HS-27A (cell line): ENCODE measurements at places on chromosomes 5 and 9.

- DNase-seq, result no peak
These were observed 63.8 kb downstream of the LRRC70 start for GRCh38 chr5:62642468-62642867.

- DNase-seq, result no peak
These were observed 185.5 kb downstream of the KDM4C start for GRCh38 chr9:6943293-6943692.

- DNase-seq, result no peak
These were observed 99.5 kb upstream of the LMX1B start for GRCh38 chr9:126514037-126514821.

- DNase-seq, result no peak
These were observed 299.3 kb downstream of the RASEF start for GRCh38 chr9:82763656-82764055.

GRCh38 chr5:146302406-146302805, 36.2 kb upstream of the POU4F3 start:
- DNase-seq, result no peak

DNA sequence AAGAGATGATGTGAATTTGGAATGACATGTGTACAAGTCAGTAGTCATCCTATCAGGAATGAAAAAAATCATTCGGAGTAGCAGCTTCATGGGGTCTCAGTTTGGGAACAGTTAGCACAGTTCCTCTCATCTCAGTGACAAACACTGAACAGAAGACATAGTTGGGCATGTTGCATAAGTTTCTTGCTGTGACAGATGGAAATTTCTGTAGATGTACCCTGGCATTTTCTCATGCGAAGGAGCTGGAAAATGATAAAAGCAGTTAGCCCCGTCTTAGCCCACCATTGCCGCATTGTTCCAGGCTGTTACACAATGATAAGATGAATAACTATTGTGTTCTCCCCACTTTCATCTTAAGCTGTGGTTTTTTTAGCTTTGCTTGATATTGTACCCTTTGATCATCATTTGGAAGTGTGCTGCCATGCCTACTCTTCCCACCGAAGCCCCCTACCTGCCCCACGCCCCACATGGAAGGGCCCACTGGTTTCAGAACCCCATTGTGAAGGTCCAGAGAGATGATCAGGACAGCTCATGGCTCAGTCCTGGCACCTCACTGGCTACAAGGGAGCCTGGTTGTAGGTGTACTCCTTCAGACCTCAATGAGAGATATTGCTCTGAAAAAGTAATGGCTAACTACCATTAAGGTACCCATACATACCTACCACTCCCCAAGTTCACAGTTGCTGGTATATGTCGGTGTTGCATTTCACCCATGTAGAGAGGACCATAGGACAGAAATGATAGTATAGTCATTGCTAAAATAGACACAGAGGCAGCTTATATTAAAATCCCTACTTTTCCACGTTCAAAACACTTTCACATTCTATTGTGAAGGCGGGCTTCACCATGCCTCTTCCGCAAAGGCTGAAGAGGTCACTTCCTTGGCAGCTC, 38.8 kb downstream of the SFXN1 start:
- no peak for DNase-seq

DNA sequence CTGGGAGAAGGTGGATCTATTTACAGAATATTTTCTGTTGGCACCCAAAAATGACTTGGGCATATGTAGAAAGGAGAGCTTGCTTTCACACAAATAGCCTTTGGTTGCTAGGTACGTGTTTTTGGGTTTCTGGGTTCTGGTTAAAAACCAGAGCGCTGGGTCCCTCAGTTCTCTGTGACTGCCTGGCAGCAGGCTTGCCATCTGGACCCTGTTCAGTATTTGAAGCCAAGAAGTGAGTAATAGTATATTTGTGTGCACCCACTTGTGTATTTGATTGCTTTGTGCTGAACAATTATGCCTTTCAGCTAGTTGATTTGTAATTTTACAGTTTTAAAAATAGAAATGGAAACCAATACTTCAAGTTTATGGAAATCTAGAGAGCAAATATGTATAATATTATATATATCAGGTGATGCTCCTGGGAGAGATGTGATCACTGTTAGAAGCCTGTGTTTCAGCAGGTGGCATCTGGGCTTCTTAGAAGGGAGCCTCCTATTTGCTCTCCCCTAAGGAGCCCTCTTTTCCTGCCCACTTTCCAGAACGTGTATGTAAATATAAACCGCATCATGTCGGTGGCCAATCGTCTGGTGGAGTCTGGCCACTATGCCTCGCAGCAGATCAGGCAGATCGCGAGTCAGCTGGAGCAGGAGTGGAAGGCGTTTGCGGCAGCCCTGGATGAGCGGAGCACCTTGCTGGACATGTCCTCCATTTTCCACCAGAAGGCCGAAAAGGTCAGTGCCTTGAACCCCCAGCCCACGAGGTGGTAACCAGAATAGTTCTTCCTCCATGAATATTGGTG, 153.6 kb downstream of the TRIO start:
- no peak for DNase-seq

DNA sequence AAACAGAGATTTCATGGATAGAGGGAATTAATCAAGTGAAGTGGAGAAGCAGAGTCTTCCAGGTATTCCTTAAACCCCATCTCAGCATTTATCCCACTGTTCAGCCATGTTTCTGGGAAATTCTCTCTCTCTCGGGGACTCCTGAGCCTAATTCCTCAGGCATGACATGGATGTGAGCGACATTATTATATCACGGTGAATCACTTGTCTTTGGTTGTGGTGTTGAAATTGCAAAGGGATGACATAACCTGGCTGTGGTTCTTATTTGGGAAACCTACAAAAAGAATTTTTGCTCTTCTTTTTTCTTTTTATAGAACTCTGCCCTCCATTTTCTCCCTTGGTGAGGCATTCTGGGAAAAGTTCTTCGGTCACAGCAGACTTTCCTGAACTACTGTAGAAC, 457.9 kb upstream of the PTGER4 start:
- peak; percentile 84 for DNase-seq

DNA sequence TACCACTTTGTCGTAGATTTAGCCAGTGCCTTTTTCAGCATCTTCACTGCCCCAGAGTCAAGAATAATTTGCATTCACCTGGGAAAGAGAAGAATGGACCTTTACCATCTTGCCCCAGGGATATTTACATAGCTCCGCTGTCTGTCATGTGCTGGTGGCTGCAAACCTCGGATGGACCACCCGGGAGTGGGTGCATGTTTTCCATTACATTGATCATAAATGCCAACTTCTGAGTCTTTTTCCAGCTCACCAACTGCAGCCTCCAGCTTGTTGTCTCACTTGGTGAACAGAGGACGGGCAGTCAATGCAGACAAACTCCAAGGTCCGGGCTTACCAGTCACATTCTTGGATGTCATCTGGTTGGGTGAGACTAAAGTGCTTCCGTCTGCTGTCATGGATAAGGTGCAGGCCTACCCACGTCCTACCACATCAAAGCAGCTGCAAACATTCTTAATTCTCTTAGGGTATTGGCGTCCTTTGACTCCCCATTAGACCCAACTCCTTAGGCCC, 155.8 kb upstream of the APC start:
- DNase-seq, result no peak

DNA sequence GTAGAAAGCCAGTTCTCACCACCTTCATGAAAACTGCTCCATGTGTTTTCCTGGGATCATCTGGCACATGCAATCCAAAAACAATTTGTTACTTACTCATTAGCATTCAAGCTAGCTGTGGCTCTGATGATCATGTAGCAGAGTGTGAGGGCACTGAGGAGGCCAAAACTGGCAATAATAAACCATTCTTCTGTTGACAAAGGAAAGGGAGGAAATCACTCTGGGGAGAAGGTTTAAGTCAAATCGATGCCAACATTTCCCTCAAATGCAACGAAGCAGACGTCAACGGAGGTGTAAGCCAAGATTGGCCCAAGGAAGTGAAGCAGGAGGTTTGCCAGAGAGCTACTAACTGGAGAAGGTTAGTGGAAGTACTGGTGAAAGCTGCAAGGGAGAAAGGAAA, 55.7 kb upstream of the TBC1D9B start:
- DNase-seq, result no peak

GRCh38 chr9:117677572-117677971, 26.6 kb upstream of the TLR4 start:
- no peak for DNase-seq

DNA sequence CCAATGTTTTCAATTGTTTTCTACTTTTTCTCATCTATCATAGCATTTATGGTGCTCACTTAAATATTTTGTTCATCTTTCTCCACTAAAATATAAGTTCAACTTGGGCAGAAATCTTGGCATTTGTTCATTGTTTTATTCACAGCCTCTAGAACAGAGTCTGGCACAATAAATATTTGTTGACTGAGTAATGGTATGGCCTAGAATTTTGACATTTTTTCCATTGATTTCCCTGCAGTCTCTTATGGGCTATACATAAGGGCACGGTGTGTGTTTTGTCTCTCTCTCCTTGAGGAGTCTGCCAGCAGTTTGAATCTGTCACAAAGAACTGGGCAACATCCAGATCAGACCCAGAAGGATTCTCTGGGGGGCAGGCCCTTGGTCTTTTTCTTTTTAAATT, 379.7 kb downstream of the TMEM38B start:
- DNase-seq, result no peak

- no peak for DNase-seq
These were observed 193.9 kb downstream of the ICE1 start for GRCh38 chr5:5616247-5616895.

GRCh38 chr9:94079236-94079635, 5.0 kb upstream of the PTPDC1 start:
- DNase-seq, result no peak

DNA sequence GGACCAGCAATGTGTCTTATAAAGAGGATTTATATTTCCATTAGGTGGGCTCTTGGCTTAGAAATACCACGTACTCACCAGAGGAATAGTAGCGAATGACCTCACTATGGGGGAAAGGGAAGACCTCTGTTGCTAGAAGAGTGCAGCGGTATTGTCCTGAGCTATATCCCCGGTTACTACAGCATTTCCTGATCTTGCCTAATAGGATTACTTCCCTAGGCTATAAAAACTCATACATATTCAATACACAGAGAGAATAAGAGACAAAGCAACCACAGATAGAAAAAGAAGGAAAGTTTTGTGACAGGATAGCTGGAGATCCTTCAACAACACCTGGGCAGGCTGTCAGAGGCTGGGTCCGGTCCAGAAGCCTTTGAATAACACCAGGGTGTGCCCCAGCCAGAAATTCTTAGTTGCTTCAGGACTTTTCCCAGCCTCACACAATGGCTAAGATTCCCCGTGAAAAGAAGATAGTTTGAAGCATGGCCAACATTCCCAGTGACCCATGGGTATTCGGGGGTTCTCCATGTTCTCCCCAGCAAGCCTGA, 85.4 kb downstream of the TRIM36 start:
- DNase-seq, result no peak

GRCh38 chr5:124745928-124746915, at the start of gene ZNF608:
TSS of gene ZNF608 (minus strand) at chr5:124746639. CDS start at chr5:124744989, 1,650 bp downstream.
- DNase-seq, result no peak

- DNase-seq, result no peak
These were observed 99.8 kb downstream of the NFIB start for GRCh38 chr9:14214065-14214684.

DNA sequence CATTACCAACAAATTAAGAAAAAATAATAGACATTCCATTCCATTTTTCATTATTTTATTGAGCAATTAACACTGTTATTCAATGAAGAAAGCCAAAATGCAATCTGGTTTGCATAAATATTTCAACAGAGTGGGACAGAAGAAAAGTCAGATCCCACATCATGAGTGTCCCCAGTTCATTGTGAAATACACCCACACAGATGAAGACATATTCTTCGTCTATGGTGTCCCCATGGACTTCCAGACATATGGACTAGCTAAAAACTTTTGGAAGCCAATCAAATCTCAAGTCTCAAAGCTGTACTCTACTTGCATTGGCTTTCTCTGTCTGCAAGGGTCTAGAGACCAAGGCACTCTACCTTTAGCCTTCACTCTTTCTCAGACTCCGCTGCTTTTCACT, 194.3 kb downstream of the SEMA5A start:
- DNase-seq, result no peak

GRCh38 chr9:92147030-92147851, 32.0 kb upstream of the SPTLC1 start:
- DNase-seq, result no peak

- no peak for DNase-seq
These were observed 443.8 kb downstream of the ZSWIM6 start for GRCh38 chr5:61775901-61776300.

DNA sequence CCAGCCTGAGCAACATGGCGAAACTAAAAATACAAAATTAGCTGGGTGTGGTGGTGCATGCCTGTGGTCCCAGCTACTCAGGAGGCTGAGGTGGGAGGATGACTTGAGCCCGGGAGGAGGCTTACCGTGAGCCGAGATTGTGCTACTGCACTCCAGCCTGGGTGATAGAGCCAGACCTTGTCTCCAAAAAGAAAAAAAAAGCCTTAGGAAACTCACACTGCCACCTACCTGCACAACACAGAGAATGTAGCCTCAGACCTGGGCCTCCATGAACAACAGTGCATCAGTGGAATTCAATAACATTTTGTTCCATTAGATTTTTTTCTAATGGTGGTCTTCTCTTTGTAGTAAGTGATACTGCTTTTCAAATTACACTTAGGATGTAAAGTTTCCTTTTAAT, 63.8 kb upstream of the RARS1 start:
- DNase-seq, result no peak

DNA sequence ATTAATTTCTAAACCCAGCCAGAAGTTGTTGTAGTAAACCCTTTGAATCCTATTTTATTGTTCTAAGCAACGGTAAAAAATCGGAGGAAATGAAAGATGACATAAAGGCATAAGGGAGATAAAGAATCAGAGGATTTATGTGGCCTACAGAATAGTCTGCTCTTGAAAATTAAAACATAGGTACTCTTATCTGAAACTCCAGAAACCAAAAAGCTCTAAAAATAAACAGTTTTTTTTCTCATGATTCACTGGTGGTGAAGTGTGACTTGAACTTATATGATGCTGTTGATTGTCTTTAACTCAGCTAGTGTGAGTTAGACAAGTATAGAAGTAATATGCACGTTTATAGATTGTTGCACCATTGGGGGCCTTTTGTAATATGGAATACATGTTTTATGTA, 80.3 kb downstream of the HSD17B4 start:
- no peak for DNase-seq

DNA sequence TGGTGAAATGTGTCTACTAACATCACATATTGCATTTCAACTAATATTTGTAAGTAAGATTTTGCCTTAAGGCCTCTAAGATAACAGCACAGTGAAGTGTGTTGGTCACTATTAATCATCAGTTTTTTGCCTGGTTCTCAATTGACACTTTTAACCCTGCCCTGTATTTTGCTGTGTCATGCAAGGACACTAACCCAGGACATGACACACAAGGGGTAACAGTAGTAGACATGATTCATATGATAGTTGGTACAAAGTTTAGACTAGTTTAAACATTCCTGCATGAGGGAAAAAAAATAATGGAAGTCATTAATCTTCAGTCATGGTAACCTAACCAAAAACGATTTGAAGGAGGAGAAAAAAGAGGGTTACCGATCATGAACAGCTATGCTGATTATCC, 207.0 kb downstream of the DEPDC1B start:
- DNase-seq, result no peak

GRCh38 chr5:153458268-153458667, 32.2 kb upstream of the GRIA1 start:
- DNase-seq, result no peak
